ENCODE measurements at places on chromosomes 1 and 21. TPM values are rescaled to one million over a fixed set of nuclear protein-coding genes. Genes with fewer than 3 reads are reported as not detected.

- H3K4me3 ChIP-seq: no peak overlapping the region
- no peaks in the 10 kb centered on the region for H3K4me1 ChIP-seq
- no peak overlapping the region for H3K27ac ChIP-seq
- no peak for DNase-seq
- no peaks in the 10 kb centered on the region for H3K27me3 ChIP-seq
Observed at GRCh38 chr1:116356673-116357072, 16.4 kb upstream of the ATP1A1 start.

DNA sequence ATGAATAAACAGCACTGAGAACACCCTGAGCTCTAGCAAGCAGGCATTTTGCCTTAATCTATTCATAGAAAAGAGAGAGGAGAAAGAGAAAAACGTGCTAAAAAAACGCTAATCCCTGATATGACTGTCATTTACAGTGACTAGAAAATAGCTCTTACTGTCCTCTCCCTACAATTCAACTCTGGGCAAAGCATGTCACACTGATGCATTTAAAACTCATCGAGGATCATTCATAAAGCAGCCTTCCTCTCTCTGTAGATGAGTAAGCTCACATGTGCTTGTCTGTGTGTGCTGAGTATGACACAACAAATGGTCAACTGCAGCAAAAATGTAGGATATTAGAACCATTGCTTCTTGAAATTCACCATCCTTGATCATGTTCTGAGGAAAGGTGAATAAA is 109.0 kb downstream of the SGIP1 start:
- H3K4me1 ChIP-seq: no peaks in the 10 kb centered on the region
- no peak overlapping the region for H3K27ac ChIP-seq
- no peaks in the 10 kb centered on the region for H3K36me3 ChIP-seq
- no peak for DNase-seq

Gene CRABP2
- total RNA-seq: 7.8 TPM

Gene ZFYVE9
- 25.9 TPM for total RNA-seq

Gene OR2AJ1
- not detected for total RNA-seq

DNA sequence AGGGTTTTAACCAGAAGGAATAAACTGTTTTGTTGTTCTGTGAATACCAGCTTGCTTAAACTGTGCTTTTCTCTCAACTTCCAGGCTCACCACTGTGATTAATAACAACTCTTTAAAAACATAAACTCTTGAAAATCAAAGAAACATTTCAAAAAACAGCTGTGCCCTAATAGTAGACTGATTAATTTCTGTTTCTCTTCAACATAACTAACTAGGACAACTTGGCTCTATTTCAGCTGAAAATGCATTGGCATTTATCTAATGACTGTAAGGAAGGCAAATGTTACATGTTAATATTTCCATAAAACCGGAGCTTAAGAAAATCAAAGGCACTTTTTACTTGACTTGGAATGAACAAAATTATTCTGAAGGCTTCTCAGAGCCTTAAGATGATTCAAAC is 656.1 kb upstream of the NEGR1 start:
- DNase-seq: no peak
- no peak overlapping the region for H3K27ac ChIP-seq
- H3K27me3 ChIP-seq: no peaks in the 10 kb centered on the region
- no peaks in the 10 kb centered on the region for H3K36me3 ChIP-seq
- no peaks in the 10 kb centered on the region for H3K4me1 ChIP-seq
- no peak overlapping the region for H3K4me3 ChIP-seq

Gene MIB2
- 95.3 TPM for total RNA-seq

GRCh38 chr21:42002421-42002958 is 7.7 kb downstream of the ZBTB21 start:
- H3K27ac ChIP-seq: no peak overlapping the region
- H3K4me1 ChIP-seq: peaks cover 5% of the 10 kb centered on the region
- no peaks in the 10 kb centered on the region for H3K27me3 ChIP-seq

DNA sequence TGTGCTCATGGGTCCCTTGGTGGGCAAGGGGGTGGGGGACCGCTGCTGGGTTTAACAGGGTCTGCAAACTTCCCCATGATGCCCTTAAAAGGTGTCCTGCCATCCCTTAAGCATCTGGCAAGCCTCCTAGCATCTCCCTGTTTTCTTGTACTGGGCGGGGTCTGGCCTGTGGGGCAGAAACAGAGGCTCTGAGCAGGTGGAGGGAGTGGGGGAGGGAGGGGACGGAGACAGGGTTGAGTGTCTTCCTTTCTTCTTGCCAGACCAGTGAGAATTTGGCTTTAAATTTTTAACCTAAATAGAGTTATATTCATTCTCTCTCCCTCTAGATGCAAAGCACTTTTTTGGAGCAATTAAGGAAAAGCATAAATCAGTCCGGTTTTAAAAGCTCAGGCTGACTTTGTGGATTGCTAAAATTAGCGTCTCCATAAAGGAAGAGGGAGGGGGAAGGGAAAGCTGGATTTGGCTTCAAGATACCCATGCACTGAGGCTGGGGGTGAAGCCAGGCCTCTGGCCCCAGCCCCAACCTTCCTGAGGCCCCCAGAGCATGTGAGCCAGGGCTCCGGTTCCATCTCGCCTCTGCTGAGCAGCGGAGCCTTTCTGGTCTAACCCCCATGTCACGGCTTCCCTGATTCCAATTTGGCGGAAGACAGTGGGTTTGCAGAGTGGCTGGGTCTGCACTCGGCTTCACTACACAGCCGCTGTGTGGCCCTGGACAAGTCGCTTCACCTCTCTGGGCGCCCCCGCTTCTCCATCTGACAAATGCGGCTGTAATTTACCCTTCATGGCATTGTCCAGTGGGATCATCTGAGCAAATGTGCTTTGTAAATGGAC is 25.3 kb downstream of the IGSF21 start:
- no peaks in the 10 kb centered on the region for H3K27me3 ChIP-seq
- no peaks in the 10 kb centered on the region for H3K36me3 ChIP-seq
- peaks cover 17% of the 10 kb centered on the region for H3K4me1 ChIP-seq
- no peak for DNase-seq
- H3K4me3 ChIP-seq: no peak overlapping the region

Gene CGN
- 0.33 TPM for total RNA-seq

Gene RGS4
- total RNA-seq: 8.9 TPM

Gene LMOD1
- total RNA-seq: 915 TPM

Gene TNFAIP8L2
- total RNA-seq: 1.9 TPM

DNA sequence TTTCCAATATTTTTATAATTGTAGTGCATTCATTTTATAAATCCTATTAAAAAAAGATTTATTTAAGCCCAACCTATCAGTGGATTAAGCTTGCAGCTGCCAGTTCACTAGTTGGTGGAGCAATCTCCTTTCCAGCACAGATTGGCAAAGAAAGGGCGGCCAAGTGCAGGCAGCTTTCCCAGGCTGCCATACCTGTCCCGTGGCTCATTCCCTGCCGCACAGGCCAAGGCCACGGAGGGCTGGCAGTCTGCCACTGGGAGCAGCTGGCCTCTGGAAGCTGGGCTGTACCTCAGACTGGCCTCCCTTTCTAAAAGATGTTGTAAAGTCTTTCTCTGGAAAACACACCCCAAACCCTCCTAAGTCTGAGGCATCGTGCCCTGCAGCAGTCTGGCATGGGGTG is 74.2 kb downstream of the SIM2 start:
- H3K4me1 ChIP-seq: peaks cover 16% of the 10 kb centered on the region
- no peak overlapping the region for H3K27ac ChIP-seq
- no peak overlapping the region for H3K4me3 ChIP-seq

Gene ATP5PO
- total RNA-seq: 277 TPM

Gene FAM167B
- total RNA-seq: not detected

DNA sequence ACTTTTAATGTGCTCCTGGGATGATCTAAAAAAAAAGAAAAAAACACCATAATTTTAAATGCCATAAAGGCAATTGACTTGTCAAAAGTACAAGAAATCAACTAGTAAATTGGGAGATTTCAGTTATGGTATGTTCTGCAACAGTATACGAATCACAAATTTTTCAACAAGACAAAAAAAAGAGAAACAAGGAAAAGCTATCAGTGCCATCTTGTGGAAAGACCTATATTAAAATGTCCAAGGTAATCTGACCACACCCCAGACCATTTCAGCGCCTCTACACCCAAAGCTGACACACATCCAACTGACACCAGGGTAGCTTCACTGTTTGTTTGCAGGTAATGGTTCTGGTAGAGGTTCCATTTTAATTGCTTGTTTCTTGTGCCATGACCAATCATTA is 5.0 kb upstream of the DUSP23 start:
- no peak overlapping the region for H3K27ac ChIP-seq
- H3K4me3 ChIP-seq: no peak overlapping the region
- no peaks in the 10 kb centered on the region for H3K36me3 ChIP-seq
- no peaks in the 10 kb centered on the region for H3K4me1 ChIP-seq
- no peak for DNase-seq

Gene GPR25
- total RNA-seq: not detected

Gene CFH
- total RNA-seq: 37.1 TPM

DNA sequence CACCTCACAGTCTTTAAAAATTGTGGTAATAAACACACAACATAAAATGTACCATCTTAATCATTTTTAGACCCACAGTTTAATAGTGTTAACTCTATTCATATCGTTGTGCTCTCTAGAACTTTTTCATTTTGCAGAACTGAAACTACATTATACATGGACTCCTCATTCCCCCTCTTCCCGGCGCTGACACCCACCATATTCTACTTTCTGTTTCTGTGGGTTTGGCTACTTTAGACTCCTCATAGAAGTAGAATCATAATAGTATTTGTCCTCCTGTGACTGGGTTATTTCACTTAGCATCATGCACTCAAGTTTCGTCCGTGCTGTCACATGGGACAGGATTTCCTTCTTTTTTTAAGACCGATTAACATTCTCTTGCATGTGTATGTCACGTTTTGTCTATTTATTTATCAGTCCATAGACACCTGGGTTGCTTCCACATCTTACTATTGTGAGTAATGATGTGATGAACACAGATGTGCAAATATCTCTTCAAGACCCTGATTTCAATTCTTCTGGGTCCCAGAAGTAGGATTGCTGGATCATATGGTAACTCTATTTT is 62.9 kb upstream of the TMPRSS2 start:
- H3K27me3 ChIP-seq: no peaks in the 10 kb centered on the region
- no peak for DNase-seq
- no peak overlapping the region for H3K27ac ChIP-seq

GRCh38 chr1:202205523-202206190 is 12.1 kb downstream of the LGR6 start:
- no peak for DNase-seq
- H3K27me3 ChIP-seq: no peaks in the 10 kb centered on the region
- H3K4me3 ChIP-seq: no peak overlapping the region
- no peaks in the 10 kb centered on the region for H3K36me3 ChIP-seq
- no peak overlapping the region for H3K27ac ChIP-seq

GRCh38 chr1:234544087-234544579 is 65.2 kb upstream of the TARBP1 start:
- peak overlapping the region; percentile 99 for H3K27ac ChIP-seq
- H3K36me3 ChIP-seq: no peaks in the 10 kb centered on the region
- H3K4me3 ChIP-seq: no peak overlapping the region
- peaks cover 74% of the 10 kb centered on the region for H3K4me1 ChIP-seq
- peak; percentile 95 for DNase-seq

- no peak for DNase-seq
- no peak overlapping the region for H3K4me3 ChIP-seq
- no peaks in the 10 kb centered on the region for H3K27me3 ChIP-seq
- no peaks in the 10 kb centered on the region for H3K36me3 ChIP-seq
Observed at GRCh38 chr1:23897083-23897482, 16.1 kb downstream of the CNR2 start.

Gene GSTM5
- total RNA-seq: 3.2 TPM

DNA sequence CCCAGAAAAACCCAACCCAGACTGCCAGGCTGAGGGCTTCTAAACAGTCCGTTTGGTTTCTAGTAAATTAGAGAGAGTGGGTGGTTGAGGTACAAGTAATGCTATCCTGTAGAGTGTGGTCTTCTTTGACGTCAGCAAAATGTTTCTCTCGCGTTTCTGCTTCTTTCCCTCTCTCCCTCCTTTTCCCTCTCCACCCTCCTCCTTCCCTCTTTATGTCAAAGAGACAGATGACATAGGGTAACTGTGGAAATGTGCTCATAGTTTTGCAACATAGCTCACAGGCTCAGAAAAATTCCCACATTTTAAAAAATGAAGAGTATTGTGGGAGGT is 158.3 kb downstream of the TOMM20 start:
- H3K4me3 ChIP-seq: peak overlapping the region; percentile 43
- no peaks in the 10 kb centered on the region for H3K27me3 ChIP-seq
- H3K36me3 ChIP-seq: no peaks in the 10 kb centered on the region

GRCh38 chr1:231872461-231872910 is 245.9 kb downstream of the DISC1 start:
- no peak overlapping the region for H3K27ac ChIP-seq
- no peak for DNase-seq
- H3K4me1 ChIP-seq: peaks cover under 1% of the 10 kb centered on the region
- H3K27me3 ChIP-seq: no peaks in the 10 kb centered on the region

DNA sequence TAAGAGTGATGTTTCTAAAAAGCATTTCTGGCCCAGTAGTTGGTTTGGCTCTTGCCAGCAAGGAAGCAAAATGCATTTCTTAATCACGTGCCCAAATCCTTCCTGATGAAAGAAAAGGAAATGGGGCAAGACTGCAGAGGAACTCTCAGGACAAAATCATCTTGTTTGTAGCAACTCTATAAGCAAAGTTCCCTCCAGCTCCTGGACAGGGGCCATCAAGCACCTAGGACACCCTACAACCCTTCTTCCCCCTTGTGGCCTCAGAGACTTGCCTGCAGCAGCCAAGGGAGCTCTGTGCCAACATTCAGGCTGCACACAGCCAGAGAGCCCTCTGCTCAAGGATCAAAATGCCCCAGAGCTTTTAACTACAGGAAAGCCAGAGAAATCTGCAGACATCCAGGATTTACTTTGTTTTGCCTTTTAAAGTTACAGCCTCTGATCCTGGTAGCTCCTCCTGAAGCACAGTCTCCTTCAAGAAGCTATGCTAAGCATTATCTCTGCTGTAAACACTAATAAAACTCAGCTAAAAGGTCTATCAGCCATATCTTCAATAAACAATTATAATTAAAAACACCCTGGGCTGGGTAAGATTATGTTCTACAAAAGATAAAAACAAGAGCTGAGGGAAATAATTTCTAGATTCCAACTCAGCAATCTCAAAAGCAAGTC is 105.0 kb downstream of the KIAA0319L start:
- H3K36me3 ChIP-seq: peaks cover 30% of the 10 kb centered on the region
- no peaks in the 10 kb centered on the region for H3K27me3 ChIP-seq
- peaks cover 20% of the 10 kb centered on the region for H3K4me1 ChIP-seq
- peak overlapping the region; percentile 52 for H3K27ac ChIP-seq
- peak; percentile 83 for DNase-seq

Gene TRIM46
- total RNA-seq: 0.16 TPM

DNA sequence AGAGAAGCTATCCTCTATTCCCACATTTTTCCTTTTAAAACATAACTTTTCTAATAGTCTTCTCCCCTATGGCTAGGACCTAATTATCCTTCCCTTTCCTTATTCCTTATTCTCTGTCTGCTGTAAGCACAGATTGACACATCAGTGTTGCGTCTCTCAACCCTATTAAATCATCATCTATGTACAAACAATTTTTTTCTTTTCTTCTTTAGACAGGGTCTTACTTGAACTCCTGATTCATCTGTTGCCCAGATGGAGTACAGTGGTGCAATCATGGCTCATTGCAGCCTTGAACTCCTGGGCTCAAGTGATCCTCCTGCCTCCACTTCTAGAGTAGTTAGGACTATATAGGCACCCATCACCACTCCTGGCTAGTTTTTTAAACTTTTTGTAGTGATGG is 8.3 kb downstream of the KLHDC9 start:
- H3K4me3 ChIP-seq: no peak overlapping the region
- H3K4me1 ChIP-seq: no peaks in the 10 kb centered on the region
- no peaks in the 10 kb centered on the region for H3K27me3 ChIP-seq
- peaks cover 24% of the 10 kb centered on the region for H3K36me3 ChIP-seq

Measured in sigmoid colon (tissue), 7 donors.